ENCODE measurements at places on chromosomes 3 and 15.
A peak's percentile ranks its signal among the peaks of the same experiment; 100 is the strongest.

GRCh38 chr3:186367631-186368030, 5.6 kb upstream of the DGKG start:
- no peak for DNase-seq

DNA sequence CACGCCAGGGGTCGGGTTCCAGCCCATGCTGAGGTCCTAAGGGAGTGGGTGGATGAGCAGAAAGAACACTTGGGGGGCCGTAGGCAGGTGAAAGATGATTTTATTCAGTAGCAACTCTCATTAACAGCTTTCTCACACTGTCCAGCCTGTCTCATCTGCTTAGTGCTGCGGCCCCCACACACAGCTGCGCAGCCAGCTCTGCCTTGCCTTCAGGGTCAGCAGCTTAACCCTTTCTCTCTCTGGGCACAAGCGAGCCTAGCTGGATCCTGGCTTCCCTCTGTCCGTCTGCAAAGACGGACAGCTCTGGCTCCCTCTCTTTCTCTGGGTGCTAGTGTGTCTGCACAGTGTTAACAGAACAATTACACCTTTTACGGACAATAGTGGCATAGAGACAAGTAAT, 21.3 kb downstream of the NPAP1 start:
- DNase-seq, result no peak

DNA sequence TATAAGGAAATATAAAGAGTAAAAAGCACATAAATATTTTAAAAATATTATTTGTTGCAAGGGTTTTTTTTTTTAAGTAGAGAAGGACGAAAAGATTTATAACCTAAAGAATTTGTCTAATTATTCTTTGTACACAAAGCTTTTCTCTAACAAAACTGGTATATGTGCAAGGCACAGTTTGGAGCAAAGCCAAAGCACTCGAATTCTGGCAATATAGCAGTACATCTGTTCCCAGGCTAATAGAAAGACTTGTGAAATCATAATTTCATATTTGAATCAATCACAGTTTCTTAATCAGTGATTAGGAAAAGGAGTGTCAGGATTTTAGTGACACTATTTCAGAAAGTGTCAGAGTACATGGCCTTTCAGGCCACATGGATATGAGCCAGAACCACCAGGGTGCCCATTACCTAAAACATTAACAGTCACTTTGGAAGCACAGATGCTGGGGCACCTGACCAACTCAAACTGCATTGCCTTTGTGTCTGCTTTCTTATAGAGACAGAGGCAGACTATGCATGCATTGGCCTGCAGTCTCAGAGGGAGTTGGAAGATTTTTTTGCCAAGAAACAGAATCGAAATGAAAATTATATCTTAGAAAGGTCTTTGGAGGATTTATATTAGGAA, 651.8 kb upstream of the SGO1 start:
- no peak for DNase-seq

- DNase-seq, result no peak
Observed at GRCh38 chr3:13851091-13851849, 28.6 kb downstream of the WNT7A start.

- DNase-seq, result peak; percentile 58
Observed at GRCh38 chr3:129650256-129650872, 43.9 kb upstream of the PLXND1 start.

GRCh38 chr15:100763835-100764750, 115.5 kb upstream of the ALDH1A3 start:
- peak; percentile 2 for DNase-seq

DNA sequence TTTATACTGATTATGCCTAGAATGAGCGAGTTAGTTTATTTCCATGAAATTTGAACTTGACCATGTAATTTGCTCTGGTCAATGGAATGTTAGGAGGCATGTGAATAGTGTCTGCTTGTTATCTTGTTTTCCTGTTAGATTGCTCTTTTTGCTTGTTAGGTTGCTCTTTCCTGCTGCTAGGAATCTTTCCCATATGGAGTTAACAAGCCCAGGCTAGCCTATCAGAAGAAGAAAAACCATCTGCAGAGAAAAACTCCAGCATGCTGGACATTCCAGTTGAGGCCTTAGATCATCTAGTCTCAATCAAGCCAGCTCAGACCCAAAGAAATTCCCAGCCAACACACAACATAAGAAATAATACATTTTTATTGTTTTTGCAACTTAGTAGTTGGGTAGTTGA, 470.2 kb upstream of the AGTR1 start:
- DNase-seq, result no peak

GRCh38 chr15:88769161-88769971, 33.9 kb upstream of the ACAN start:
- DNase-seq, result no peak

- DNase-seq, result no peak
Observed at GRCh38 chr3:64395490-64395889, 170.2 kb upstream of the PRICKLE2 start.

GRCh38 chr3:5096336-5097008, 25.6 kb upstream of the ARL8B start:
- no peak for DNase-seq

GRCh38 chr15:71708051-71708429, 102.3 kb upstream of the NR2E3 start:
- DNase-seq, result no peak

GRCh38 chr3:55647670-55648069, 160.6 kb upstream of the WNT5A start:
- DNase-seq, result no peak

DNA sequence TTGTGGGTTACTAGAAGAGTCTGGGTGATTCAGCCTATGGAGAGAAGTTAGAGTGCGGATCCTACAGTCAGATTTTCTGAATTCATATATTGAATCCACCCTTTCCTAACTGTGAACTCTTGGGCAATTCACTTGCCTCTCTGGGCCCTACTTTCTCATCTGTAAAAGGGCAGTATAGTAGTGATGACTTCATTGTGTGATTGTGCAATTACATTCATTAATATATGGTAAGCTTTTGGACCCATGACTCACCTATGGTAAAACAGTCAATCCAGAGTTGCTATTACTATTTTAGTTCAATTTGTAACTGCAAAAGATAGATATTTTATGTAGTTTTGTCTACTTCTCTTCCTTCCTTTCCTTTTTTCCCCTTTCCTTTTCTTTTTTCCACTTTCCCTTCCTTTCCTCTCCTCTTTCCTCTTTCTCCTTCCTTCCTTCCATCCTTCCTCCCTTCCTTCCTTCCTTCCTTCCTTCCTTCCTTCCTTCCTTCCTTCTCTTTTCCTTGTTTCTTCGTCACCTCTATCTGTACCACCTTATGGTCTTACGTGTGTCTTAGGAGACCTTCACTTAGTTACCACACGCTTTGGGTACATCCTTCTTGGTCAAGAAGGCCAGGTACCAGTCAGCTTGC, 37.0 kb downstream of the GMNC start:
- no peak for DNase-seq

GRCh38 chr3:100227511-100227921, 33.3 kb upstream of the TBC1D23 start:
- DNase-seq, result no peak

Measured in GM20000 (cell line).